Right cardiac atrium (tissue), 5 donors: ENCODE measurements at places on chromosomes 5 and 9.
A peak's percentile ranks its signal among the peaks of the same experiment; 100 is the strongest.

GRCh38 chr5:43227655-43228054, 35.6 kb downstream of the NIM1K start:
- no peak for DNase-seq

DNA sequence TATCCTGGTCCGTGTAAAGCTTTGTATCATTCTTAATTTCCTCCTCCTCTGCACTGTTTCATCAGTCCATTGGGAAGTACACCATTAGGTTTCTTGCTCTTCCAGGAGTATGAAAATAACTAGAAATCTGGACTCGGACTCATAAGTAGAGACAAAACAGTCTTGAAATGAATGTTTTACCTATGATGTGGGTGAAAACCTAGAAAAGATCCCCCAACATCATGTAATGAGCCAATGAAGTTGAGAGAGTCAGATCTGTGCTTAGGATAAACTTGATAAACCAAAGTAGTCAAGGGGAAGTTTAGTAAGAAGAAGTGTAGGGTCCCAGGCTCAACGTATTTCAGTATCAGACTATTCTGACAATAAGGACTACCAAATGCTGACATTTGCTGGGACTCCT, 25.2 kb downstream of the ZNF366 start:
- no peak for DNase-seq

- DNase-seq, result no peak
These were observed 22.7 kb downstream of the KLF4 start for GRCh38 chr9:107466826-107467225.

- DNase-seq, result peak; percentile 78
These were observed 1.5 kb downstream of the VAV2 start for GRCh38 chr9:133990366-133991213.

GRCh38 chr9:109906766-109907382, 126.9 kb downstream of the PALM2AKAP2 start:
- no peak for DNase-seq

- no peak for DNase-seq
These were observed 49.6 kb upstream of the ANKRD31 start for GRCh38 chr5:75286211-75286773.

- DNase-seq, result no peak
These were observed 91.9 kb upstream of the OTULINL start for GRCh38 chr5:14489643-14490042.

DNA sequence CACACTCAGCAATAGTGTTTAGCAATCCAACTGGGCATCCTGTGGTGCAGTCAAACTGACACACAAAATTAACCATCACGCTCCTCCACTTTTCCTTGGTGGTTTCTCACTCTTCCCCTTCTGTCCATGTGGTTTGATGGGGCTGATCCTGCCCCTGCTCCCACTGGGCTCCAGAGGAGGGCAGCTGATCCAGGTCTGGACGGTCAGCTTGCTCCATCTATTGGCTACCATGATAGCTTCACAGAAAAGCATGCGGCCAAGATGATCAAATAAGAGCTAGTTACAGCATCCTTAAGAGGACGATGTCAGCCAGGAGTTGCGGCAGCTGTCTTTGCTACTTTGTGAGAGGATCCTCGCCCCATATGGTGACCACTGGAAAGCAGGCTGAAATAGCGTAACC, 29.6 kb upstream of the RANBP17 start:
- no peak for DNase-seq

- no peak for DNase-seq
These were observed 30.5 kb upstream of the UBAP2 start for GRCh38 chr9:34079181-34079580.

DNA sequence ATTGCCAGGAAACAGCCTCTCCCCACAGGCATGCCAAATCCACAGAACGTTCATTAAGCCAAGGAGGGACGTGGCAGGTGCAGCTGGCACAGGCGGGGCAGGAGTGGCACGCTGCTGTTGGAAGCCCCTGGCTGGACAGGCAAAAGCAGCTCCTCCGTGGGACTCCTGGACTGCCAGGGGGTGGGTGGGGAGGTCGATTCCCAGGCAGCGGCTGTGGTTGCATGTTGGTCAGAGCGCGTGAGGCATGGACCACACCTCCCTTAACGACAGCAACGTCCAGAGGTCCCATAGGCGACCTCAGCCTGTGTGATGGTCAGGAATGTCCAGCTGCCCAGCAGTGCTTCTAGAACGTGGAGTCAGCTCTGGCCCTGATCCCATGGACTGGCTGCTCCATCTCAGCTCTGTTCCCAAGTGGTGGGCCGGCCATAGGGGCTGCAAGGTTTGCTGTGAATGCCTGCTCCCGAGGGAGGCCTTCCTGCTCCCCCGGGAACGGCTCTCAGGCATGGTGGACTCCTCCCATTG, 6.9 kb downstream of the SLC6A19 start:
- DNase-seq, result peak; percentile 38

GRCh38 chr5:81045389-81045807, 85.2 kb downstream of the RASGRF2 start:
- no peak for DNase-seq

DNA sequence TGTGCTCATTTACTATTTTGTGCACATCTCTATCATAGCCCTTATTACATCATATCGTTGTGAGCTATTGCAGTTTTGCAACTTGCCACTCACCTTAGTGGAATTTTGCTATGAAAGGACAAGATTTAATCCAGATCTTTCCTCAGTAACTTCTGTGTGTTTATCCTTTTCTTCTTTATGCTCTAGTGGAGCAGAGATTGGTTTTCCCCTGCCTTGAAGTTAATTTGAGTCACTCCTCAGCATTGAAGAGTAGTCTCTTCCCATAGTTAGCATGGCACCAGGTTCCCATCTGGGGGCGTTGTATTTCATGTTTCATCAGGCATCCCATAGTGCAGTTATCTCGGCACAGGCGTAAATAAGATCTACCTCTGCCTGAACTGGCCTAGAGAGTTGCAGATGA, 510.4 kb downstream of the PSAT1 start:
- no peak for DNase-seq

- DNase-seq, result no peak
These were observed 46.8 kb upstream of the CD180 start for GRCh38 chr5:67243349-67243748.

DNA sequence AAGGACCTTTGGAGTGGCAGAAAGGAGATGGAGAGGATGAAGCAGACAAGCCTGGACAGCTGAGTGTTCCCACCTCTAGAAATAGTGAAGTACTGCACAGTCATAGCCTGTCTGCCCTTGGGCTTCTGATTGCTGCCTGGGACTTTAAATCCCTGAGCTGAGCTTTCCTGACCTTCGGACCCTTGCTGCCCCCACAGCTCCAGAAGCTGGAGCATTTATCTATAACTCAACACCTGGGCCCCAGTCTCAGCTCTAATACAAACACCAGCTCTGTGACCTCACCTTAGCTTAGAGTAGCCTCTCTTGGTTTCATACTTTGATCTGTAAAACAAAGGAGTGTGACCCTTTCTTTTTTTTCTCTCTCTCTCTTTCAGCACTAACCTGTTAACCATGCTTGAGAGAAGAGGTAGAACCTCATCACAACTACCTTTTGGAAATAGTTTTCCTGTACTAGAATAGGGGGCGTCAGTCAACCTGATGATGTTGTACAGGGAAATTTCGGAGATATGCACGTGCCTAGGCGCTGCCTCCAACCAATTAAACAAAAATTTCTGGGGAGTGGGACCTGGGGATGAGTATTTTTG, 25.4 kb upstream of the ELL2 start:
- no peak for DNase-seq

DNA sequence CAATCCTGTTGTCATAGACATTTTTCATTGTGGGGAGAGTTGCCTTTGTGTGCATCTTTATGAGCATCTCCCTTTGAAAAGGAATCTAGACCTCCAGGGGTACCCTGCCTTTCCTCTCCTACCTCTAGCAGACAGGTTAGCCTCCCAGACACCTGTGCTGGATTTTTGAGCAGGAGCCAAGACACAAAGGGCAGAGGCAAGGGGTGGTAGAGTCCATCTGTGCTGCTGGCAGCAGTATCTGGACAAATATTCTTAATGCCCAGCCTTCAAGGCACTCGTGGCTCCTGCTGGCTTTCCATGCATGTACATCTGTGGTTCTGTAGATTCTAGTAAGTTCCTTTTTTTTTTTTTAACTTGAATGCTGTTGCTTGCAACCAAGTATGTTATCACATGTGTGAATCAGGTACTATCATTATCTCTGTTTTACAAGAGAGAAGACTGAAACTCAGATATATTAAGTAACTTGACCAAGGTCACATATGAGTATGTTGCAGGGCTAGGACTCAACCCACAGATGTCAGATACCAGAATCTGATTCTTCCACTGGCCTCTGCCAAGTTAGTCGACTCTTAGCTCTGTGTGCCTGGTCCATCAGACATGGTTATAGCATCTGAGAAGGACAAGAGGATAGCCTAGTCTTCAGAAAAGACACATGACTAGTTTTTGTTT, 32.9 kb upstream of the GPR151 start:
- no peak for DNase-seq

DNA sequence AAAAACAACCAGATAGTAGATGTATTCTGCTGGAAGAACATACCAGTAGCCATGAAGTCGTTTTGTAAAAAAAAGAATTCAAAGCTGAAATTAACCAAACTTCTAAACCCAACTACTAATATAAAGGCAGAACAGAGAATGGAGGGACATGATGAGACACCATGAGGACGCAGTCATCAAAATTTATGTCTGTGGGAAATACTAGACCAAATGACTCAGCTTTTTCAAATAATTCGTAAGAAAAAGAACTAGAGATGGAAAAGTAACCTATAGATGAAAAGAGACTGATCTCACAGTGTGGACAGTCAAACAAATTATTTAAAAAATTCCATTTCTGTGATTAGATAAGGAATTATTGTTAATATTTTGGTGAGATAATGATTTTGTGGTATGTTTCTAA, 10.3 kb downstream of the TTC23L start:
- DNase-seq, result no peak

GRCh38 chr5:132883261-132883834, 9.9 kb downstream of the LEAP2 start:
- DNase-seq, result peak; percentile 48

DNA sequence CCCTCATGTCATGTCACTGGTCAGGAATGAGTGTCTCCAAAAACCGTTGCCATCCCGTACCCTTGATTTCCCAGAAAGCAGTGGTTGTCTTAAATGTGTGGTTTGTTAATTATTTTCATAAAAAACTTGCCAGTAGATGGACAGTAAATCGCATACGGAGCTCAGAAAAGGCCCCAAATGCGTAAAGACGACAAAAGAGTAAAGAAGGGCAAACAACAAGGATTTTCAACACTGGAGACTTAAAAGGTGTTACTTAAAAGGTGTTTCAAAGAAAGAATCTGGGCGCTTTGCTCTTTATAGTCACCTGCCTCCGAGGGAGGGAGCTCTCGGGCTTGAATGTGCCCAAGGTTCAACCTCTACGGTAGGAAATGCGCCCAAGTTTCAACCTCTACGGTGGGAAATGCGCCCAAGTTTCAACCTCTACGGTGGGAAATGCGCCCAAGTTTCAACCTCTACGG, 734 bp downstream of the KIF27 start:
- no peak for DNase-seq

GRCh38 chr5:111953351-111954127, 196.5 kb upstream of the NREP start:
- DNase-seq, result no peak

DNA sequence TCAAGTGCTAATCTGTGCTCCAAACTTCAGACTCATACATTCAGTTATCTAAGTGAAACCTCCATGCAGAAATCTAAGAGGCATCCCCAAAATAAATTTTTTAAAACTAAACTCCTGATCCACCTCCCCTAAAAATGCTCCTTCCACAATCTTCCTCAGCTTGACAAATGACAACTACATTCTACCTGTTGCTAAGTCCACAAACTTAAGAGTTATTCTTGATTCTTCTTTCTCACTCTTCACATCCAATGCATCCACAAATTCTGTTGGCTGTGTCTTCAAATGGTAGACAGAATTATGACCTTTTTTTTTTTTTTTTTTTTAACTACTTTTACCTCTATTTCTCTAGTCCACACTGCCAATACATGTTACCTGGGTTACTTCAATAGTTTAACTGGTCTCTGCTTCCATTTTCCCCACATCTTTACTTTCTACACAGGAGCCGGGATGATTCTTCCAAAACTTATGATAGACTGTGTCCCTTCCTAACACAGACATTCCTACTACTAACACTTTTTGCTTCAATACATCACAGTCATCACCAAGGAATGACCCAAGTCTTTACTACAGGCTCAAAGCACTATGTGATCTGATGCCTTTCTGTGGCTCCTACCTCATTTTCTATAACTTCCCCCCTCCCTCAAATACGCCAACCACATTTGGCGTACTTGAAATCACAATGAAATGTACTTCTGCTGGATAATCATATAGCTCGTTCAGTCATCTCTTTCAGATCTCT, 143.6 kb downstream of the PDE4D start:
- DNase-seq, result no peak

GRCh38 chr9:33161589-33162132, 5.5 kb downstream of the B4GALT1 start:
- DNase-seq, result no peak

GRCh38 chr5:69138766-69139165, 28.2 kb upstream of the CCNB1 start:
- no peak for DNase-seq

DNA sequence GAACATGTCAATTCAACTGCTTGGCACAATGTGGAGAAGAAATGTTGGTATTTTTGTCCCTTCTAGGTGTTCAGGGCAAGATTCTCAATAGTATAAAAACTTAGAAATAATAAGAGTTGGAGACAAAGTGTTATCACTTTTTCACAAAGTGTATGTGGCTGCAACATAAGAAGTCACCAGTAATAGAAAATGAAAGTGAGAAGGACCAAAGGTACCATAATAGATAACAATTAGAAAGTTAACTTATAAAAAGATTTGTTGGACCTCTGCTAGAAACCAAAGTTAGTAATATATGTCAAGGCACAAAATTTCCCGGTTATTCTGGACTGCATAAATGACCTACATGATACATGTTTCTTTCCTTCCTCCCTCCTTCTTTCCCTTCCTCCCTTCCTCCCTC, 1535.3 kb downstream of the EFNA5 start:
- no peak for DNase-seq

DNA sequence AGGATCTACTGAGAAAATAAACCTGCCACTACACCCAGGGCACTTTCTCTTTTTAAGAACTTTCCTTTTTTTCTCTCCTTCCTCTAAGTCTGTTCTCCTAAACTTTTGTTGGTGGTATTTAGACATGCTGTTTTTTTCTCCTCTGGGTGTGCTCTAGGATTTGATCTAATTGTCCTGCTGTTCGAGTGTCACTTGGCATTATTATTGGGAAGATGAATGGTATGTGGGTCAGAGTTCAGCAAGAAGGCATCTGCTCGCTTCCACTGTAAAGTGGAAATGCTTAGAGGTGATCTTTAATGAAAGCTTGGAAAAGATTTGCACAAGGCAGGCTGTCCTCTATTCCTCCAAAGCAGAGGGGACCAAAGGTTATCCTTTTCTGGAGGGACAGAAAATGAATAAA, 1.3 kb upstream of the PLPPR1 start:
- DNase-seq, result no peak

DNA sequence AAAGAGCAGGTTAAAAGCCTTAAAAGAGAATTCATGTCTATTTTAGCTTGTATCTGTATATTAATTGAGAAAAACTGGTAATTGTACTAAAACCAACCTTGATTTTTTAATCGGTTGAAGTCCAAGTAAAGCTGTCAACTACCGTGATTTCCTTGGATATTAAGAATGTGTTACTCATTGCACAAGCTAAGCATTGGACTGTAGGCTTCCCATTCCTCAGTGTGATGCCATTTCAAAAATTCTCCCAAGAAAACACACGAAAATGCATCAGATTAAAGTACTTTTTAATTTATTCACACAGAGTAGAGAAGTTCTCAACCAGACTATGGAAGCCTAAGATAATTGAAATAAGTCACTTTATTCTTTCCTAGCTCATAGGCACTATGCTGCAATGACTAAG, 761.4 kb upstream of the TYRP1 start:
- no peak for DNase-seq

- DNase-seq, result no peak
These were observed 103.5 kb downstream of the ACER2 start for GRCh38 chr9:19512103-19512832.
